Endothelial cell (in vitro differentiated cells): ENCODE measurements at places on chromosomes 6 and 20. TPM values are rescaled to one million over a fixed set of nuclear protein-coding genes. Genes with fewer than 3 reads are reported as not detected.

The CLIC5 gene
- 10.9 TPM for total RNA-seq

The DDO gene
- not detected for total RNA-seq

The LTA gene
- total RNA-seq = not detected

The TFEB gene
- 10.4 TPM for total RNA-seq

The ADAM33 gene
- total RNA-seq = 0.23 TPM

The SLC17A2 gene
- total RNA-seq = not detected

The ZSCAN23 gene
- total RNA-seq = 6.8 TPM

The HUS1B gene
- total RNA-seq = 0.72 TPM

The HECA gene
- total RNA-seq = 36.7 TPM

The DCDC2 gene
- total RNA-seq = 0.13 TPM

The PPARD gene
- 38.7 TPM for total RNA-seq

The FGD2 gene
- 0.10 TPM for total RNA-seq

DNA sequence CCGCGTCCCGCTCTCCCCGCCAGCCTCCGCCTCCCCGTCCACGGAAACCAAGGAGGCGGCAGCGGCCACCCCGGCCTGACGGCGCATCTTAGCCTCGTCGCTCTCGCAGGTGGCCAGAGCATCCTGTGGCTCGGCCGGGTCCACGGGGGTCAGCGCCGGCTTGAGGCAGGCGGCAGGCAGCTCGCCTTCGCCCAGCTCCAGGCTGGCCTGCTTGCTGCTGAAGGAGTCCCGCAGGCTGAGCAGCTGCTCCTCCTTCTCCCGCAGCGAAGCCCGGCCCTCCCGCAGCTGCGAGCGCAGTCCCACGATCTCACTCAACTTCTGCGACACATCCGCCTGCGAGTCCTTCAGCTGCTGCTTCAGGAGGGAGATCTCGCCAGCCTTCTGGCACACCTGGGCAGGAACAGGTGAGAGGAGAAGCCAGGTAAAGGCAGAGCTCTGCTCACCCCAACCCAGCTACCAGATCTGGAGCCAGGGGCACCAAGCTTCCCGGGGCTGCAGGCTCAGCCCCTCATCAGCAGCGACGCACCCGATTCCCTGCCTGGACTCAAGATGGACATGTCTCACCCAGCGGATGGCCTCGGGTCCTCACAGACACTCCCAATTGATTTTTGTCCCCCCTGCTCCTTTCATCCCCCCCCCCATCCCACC lies 5.2 kb upstream of the FASTKD5 start:
- H3K27ac ChIP-seq = no peak overlapping the region
- no peak overlapping the region for H3K4me3 ChIP-seq
- H3K4me1 ChIP-seq = peaks cover 8% of the 10 kb centered on the region
- H3K27me3 ChIP-seq = peaks cover 18% of the 10 kb centered on the region
- no peak for DNase-seq

- H3K4me1 ChIP-seq = no peaks in the 10 kb centered on the region
- H3K27me3 ChIP-seq = no peaks in the 10 kb centered on the region
- DNase-seq = no peak
- no peak overlapping the region for H3K27ac ChIP-seq
- no peak overlapping the region for H3K4me3 ChIP-seq
These were observed 280.6 kb downstream of the KHDC1L start for GRCh38 chr6:72944660-72945059.

- H3K36me3 ChIP-seq = no peaks in the 10 kb centered on the region
- H3K4me3 ChIP-seq = no peak overlapping the region
- no peak for DNase-seq
- peaks cover 19% of the 10 kb centered on the region for H3K4me1 ChIP-seq
- H3K27me3 ChIP-seq = peaks cover 1% of the 10 kb centered on the region
These were observed 37.8 kb downstream of the RAB44 start for GRCh38 chr6:36735110-36736071.

DNA sequence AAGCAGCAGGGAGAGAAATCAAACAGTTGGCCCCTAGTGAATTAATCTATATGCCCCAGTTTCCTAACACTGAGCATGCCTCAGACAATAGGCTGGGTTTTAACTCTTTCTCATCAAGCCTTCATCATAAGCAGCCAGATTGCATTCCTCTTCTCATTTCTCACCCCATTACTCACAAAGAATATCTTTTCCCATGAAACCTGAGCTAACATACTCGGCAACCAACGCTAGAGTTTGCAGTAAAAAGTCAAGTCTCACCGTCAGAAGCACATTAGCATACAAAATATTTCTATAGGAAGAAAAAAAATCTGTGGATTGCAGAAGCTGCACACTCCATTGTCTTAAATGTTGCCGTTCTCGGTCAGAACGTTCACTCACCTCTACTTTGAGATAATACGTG lies 429.9 kb upstream of the ARID1B start:
- no peaks in the 10 kb centered on the region for H3K27me3 ChIP-seq
- H3K36me3 ChIP-seq = no peaks in the 10 kb centered on the region
- H3K4me3 ChIP-seq = no peak overlapping the region
- H3K27ac ChIP-seq = no peak overlapping the region
- DNase-seq = no peak

- no peak overlapping the region for H3K27ac ChIP-seq
- H3K27me3 ChIP-seq = no peaks in the 10 kb centered on the region
- H3K4me3 ChIP-seq = no peak overlapping the region
These were observed 441.6 kb downstream of the PLCB1 start for GRCh38 chr20:8573686-8574085.

DNA sequence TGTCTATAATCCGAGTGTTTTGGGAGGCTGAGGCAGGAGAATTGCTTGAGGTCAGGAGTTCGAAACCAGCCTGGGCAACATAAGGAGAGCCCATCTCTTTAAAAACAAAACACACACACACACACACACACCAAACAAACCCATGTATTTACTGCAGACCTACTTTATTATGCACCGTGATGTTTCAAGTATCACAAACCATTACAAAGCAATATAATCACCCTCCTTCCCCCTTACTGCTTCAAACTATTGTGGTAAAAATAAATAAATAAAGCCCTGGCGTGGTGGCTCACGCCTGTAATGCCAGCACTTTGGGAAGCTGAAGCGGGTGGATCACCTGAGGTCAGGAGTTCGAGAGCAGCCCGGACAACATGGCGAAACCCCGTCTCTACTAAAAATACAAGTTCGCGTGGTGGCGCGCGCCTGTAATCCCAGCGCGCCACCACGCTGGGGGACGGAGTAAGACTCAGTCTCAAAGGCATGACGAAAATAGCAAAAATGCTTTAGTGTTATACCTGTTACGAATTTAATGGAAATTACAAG lies 1.5 kb downstream of the TBCC start:
- H3K4me1 ChIP-seq = peaks cover 22% of the 10 kb centered on the region
- peaks cover 11% of the 10 kb centered on the region for H3K27me3 ChIP-seq
- DNase-seq = no peak
- H3K27ac ChIP-seq = peak overlapping the region; percentile 45

- H3K36me3 ChIP-seq = no peaks in the 10 kb centered on the region
- DNase-seq = no peak
- peaks cover 15% of the 10 kb centered on the region for H3K4me1 ChIP-seq
- H3K27ac ChIP-seq = no peak overlapping the region
- H3K27me3 ChIP-seq = peaks cover 2% of the 10 kb centered on the region
These were observed 111.4 kb upstream of the ARMC2 start for GRCh38 chr6:108736832-108737231.

DNA sequence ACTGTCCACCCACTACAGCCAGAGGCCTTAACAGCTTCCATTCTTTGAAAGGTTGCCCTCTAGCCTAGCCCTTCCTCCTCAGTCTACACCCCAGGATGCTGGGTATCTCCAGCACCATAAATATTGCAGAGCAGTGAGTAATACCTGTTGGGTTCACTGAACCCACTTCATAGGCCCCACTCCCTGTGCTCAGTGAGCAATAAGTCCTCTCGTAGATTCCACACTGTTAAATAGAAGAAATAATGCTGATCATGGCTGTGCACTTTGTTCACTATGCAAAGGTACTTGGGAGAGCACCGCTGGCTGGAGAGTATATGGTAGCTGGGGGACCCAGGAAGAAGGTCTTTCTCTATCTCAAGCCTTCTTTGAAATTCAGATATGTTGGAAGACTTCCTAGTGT lies 87.3 kb downstream of the RSPH3 start:
- peaks cover 8% of the 10 kb centered on the region for H3K36me3 ChIP-seq
- H3K4me1 ChIP-seq = peaks cover 33% of the 10 kb centered on the region
- H3K4me3 ChIP-seq = no peak overlapping the region
- no peak overlapping the region for H3K27ac ChIP-seq

- peaks cover 19% of the 10 kb centered on the region for H3K27me3 ChIP-seq
- no peak for DNase-seq
- peaks cover 25% of the 10 kb centered on the region for H3K4me1 ChIP-seq
- peaks cover 45% of the 10 kb centered on the region for H3K36me3 ChIP-seq
- H3K4me3 ChIP-seq = peak overlapping the region; percentile 78
- no peak overlapping the region for H3K27ac ChIP-seq
These were observed 38.2 kb upstream of the ZBP1 start for GRCh38 chr20:57658447-57658832.

- H3K4me1 ChIP-seq = peaks cover 6% of the 10 kb centered on the region
- H3K27ac ChIP-seq = no peak overlapping the region
- no peaks in the 10 kb centered on the region for H3K36me3 ChIP-seq
- H3K4me3 ChIP-seq = no peak overlapping the region
- H3K27me3 ChIP-seq = no peaks in the 10 kb centered on the region
- no peak for DNase-seq
These were observed 191.7 kb upstream of the LAMP5 start for GRCh38 chr20:9322661-9323060.

DNA sequence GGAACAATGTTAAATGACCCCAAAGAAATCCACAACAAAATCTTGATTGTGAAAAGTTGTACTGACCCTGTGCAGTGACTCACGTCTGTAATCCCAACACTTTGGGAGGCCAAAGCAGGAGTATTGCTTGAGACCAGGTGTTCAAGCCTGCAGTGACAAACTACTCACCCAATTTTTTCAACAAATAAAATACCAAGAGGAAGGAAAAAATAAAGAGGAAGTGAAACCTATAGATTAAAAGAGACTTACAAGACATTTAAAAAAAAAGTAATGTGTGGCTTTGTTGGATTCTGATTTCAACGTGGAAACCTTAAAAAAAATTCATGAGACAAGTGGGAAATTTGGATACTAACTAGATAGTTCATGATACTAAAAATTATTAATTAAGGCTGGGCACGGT lies 31.9 kb downstream of the GINS1 start:
- H3K27me3 ChIP-seq = no peaks in the 10 kb centered on the region
- no peaks in the 10 kb centered on the region for H3K4me1 ChIP-seq
- no peak for DNase-seq
- H3K27ac ChIP-seq = no peak overlapping the region
- no peaks in the 10 kb centered on the region for H3K36me3 ChIP-seq

DNA sequence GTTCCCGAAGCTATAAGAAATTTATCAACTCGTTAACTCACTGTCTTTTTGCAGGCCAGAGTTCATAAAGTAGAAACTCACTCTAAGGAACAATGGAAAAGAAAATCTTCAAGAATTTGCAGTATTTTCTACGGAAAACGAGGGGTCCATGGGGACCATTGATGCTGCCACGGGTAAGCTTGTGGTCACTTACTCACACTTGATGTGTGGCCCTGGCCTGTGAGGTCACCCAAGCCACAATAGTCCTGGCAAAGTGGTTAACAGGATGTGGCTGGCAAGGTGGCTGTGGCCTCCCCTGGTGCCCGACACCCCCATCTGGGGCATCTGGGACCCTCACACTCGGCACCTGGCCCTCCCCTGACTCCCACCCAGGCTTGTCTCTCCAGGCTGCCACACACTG lies 123.4 kb downstream of the C6orf118 start:
- no peaks in the 10 kb centered on the region for H3K4me1 ChIP-seq
- no peak overlapping the region for H3K4me3 ChIP-seq
- no peaks in the 10 kb centered on the region for H3K36me3 ChIP-seq
- H3K27me3 ChIP-seq = peaks cover 1% of the 10 kb centered on the region

GRCh38 chr6:151665329-151665728 lies 142.2 kb upstream of the ESR1 start:
- DNase-seq = no peak
- no peaks in the 10 kb centered on the region for H3K4me1 ChIP-seq
- H3K27ac ChIP-seq = no peak overlapping the region
- no peaks in the 10 kb centered on the region for H3K27me3 ChIP-seq
- H3K36me3 ChIP-seq = no peaks in the 10 kb centered on the region

GRCh38 chr6:41732591-41733359 lies 2.6 kb downstream of the TFEB start:
- H3K4me3 ChIP-seq = peak overlapping the region; percentile 4
- no peak overlapping the region for H3K27ac ChIP-seq
- no peak for DNase-seq
- H3K4me1 ChIP-seq = peaks cover 13% of the 10 kb centered on the region
- peaks cover 4% of the 10 kb centered on the region for H3K27me3 ChIP-seq

DNA sequence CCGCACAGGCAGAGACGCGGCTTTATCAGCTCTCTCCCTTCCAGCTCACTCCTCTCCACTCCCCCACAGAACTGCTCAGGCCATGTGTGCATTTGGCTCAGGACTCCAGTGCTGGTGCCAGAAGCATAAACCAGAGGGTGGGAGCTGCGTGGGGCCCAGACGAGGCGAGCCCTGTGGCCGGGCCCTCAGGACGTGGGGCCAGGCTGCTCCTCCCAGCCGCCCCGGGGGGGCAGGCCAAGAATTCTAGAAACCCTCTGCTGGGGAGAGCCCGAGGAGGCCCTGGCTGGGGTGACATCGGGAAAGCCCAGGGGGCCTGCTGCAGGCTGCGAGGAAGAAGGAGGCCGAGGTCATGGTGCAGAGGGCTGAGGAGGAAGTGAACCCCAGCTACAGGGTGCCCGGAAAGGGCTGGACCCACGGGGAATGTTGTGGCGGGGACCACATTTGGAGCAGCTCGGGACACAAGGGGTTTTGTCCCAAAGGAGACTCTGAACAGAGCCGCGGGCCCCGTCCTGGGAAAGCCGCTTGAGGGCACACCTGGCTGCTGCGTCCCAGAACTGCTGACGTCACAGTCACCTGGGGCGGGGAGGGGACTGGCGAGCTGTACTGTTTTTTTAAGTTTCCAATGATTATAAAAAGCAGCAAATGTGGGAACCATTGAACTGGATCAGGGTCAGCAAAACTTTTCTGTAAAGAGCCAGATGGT lies 107.1 kb downstream of the BANF2 start:
- H3K27ac ChIP-seq = no peak overlapping the region
- H3K4me3 ChIP-seq = no peak overlapping the region
- no peak for DNase-seq
- H3K36me3 ChIP-seq = no peaks in the 10 kb centered on the region
- no peaks in the 10 kb centered on the region for H3K4me1 ChIP-seq

DNA sequence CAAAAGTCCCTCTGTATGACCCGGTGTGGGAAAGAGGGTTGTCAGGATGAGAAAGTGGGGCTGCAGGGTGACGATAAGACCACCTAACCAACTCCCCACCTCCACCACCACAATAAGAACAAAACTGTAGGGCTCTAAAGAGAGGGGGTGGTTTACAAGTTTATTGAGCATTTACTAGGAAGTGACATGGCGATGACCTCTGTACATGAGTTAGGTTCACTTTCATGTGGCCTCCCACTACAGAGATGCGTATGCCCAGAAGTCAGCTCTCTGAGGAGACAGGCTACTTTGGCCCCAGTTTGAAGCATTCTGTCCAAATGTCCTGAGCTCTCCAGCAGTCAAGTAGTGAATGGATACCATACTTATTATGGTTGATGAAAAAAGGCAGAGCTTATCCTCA lies 28.7 kb upstream of the PI16 start:
- H3K36me3 ChIP-seq = peaks cover 10% of the 10 kb centered on the region
- H3K4me1 ChIP-seq = no peaks in the 10 kb centered on the region
- H3K27me3 ChIP-seq = peaks cover 1% of the 10 kb centered on the region
- no peak overlapping the region for H3K4me3 ChIP-seq
- no peak for DNase-seq
- H3K27ac ChIP-seq = peak overlapping the region; percentile 3
